ENCODE measurements at places on chromosomes 7 and 10.

DNA sequence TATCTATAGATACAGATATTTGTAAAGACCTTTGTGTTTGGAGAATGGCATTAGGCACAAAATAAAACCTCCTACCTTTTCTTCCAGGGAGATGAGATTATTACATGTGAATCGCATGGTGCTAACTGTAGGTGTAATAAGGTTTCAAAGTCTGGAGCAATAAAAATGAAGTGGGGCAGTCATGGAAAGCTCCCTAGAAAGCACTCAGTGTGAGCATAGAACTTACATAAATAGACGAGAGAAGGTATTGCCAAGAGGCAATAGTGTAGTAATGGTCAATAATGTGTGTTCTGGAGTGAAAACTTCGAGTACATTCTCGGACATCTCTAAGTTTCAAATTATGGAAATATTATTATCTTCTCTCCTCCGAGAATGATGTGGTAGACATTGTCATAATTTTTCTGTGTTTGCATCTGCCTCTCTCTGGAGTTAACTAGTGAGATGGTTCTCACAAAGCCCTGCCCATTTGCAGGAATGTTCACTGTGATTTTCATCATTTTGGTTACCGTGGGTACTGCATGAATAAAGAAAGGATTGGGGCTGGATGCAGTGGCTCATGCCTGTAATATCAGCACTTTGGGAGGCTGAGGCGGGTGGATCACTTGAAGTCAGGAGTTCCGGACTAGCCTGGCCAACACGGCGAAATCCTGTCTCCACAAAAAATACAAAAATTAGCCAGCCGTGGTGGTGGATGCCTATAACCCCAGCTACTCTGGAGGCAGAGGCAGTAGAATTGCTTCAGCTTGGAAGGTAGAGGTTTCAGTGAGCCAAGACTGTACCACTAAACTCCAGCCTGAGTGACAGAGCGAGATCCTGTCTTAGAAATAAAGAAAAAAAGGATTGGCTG is 10.6 kb downstream of the VIM start:
- DNase-seq, result no peak

DNA sequence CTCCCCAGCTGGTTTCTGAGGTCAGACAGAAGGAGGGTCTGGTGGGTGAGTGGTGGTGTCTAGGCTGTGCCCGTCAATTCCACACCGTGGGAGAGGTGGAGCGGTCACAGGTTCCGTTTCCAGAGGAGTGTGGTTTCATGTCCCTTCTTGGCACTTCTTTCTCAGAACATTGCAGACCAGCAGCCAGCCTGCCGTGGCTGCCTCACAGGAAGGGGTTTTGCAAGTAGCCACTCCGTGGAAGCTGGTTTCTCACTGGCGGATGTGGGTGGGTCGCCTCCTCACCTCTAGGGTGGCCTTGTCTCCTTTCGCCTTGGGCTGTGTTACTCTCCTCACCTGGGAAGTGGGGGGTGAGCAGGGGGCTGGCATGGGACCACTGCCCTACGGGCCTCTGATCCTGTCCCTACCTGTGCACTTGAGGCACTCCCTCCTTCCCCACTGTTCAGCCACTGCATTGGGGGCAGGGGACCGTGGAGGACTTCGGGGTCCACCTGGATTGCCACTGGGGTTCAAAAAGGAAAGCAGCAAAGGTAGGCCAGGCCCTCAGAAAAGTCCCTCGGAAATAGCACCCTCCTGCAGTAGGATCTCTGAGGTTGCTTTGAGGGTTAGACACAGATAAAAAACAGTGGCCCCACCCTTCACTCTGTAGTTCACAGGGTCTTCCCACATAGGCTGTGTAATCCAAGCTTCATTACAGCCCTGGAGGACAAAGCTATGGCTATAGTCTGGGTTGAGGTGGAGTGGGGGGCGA is 33.9 kb downstream of the TSPAN14 start:
- DNase-seq, result no peak

- no peak for DNase-seq
Observed at GRCh38 chr10:10125676-10126075, 892.0 kb upstream of the CELF2 start.

- DNase-seq, result no peak
Observed at GRCh38 chr10:84265418-84265817, 20.6 kb downstream of the RGR start.

DNA sequence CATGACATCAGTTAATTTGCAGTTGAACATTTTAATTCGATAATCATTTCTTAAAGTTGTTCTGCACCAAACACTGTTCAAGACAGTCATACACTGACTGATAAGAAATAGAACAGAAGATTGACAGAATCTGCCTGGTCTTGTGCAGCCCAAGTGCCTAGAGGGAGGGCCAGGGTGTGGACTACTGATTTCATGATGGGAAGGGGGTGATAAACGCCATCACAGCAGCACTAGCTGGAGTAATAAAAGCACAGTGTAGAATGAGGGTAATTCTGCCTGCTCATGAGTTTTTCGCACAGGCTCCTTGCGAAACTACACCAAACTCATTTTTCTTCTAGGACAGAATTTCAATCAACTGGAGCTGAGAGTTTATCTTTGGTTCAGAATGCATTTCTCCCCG is 270.1 kb downstream of the ARL4A start:
- no peak for DNase-seq

DNA sequence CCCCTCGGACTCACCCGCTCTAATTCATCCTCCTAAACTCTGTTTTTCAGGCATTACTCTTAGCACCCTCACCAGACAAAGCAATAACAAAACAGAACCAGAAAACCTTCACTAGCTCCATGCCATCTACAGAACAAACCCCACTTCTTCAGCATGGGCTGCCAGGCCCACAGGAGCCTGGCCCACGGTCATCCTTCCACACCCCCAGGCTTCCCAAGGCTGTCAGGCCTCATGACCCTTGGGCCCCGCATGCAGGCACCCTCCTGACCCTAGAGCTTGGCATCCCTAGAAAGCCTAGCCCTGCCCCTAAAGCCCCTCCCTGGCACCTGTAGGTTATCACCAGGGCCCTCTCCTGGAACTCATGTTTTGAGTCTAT is 59.6 kb downstream of the PRKAG2 start:
- no peak for DNase-seq

DNA sequence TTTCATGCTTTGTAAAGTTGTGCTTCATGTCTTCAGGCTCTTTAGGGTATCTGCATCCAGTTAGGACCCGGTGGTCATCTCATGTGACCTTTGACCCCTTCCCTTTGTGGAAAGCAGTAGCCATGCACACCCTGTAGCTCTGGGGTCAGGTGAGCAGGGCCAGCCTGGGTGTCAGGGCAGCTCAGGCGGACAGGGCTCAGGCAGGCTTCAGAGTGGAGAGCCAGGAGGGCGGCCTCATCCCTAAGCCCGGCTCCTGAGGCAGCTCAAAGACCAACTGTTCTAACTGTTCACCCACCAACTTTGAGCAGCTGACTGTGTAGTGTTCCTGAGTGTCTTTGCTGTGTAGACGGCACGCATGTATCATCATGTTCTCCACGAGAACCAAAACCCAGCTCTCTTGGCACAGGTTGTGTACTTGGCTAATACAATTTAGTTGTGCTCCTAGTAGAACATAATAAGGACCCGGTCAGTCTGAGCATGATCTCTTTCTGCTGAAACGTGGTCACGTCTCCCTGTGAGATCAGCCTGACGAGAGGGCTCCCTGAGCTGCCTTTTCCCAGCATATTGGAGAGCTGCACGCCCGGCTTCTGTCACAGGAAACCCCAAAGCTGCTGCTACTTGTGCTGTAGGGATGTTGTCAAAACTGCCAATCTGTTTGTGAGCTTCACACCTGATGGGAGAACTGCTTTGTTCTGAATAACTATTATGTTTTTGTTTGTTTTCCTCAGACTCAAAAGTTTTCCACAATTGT is 30.0 kb downstream of the EEPD1 start:
- no peak for DNase-seq

GRCh38 chr7:33707427-33707826 is 197.9 kb upstream of the BMPER start:
- no peak for DNase-seq

DNA sequence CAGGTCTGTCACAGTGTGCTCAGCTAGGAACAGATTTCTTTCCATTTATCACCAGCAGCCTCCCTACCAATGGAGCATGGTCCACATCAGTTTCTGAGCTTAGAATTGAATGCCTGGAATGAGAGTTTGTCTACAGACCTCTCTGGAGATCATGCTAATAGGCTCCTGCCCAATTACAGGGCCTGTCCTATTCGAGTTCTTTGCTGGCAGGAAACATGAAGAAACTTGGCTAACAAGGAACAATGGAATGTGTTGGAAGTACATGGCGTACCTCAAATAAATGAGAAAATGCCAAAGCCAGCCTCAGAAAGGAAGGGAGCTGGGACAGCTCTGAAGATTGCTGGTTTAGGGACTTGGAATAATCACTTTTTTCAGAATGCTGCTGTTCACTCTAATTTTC is 186.0 kb upstream of the AKR1E2 start:
- DNase-seq, result no peak

- no peak for DNase-seq
Observed at GRCh38 chr7:159084069-159084801, 60.4 kb downstream of the VIPR2 start.

- DNase-seq, result no peak
Observed at GRCh38 chr7:4895766-4896165, 12.2 kb upstream of the RADIL start.

GRCh38 chr10:97914171-97914836 is 64.7 kb downstream of the GOLGA7B start:
- DNase-seq, result no peak

Data from stimulated activated CD4-positive, alpha-beta T cell treated with anti-CD3 and anti-CD28 coated beads, TNF-alpha, amount 100 ng/mL, for 24 hours (primary cell).